ENCODE measurements at places on chromosomes 7 and 10.

GRCh38 chr10:116771959-116772585, 29.7 kb upstream of the HSPA12A start:
- DNase-seq: no peak

GRCh38 chr10:418894-419293, 270.6 kb downstream of the DIP2C start:
- DNase-seq: no peak

GRCh38 chr7:113209449-113210203, 91.3 kb upstream of the SMIM30 start:
- no peak for DNase-seq

- no peak for DNase-seq
Measured at GRCh38 chr7:93601363-93601762, 26.8 kb upstream of the CALCR start.

GRCh38 chr7:74599244-74599643, 58.3 kb upstream of the GTF2I start:
- no peak for DNase-seq

DNA sequence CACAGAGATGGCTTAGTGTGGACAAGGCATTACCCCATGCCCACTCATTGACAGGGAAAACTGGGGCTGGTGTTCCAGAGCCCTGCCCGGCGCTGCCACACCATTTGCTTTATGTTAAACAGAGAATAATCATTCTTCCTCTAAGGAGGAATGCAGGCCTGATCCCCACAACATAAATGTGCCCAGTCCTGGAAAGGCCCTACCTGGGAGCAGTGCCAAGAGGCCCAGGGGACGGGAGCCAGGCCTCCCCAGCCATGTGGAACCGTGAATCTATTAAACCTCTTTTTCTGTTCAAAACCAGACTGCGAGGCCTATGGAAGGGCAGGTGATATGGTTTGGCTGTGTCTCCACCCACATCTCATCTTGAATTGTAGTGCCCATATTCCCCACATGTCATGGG, 264.1 kb downstream of the GRID1 start:
- DNase-seq: no peak

- peak; percentile 56 for DNase-seq
Measured at GRCh38 chr10:120929166-120929565, 78.0 kb downstream of the WDR11 start.

GRCh38 chr7:105990727-105991453, 27.8 kb downstream of the CDHR3 start:
- no peak for DNase-seq

GRCh38 chr7:52502281-52502680, 533.2 kb upstream of the POM121L12 start:
- DNase-seq: no peak

DNA sequence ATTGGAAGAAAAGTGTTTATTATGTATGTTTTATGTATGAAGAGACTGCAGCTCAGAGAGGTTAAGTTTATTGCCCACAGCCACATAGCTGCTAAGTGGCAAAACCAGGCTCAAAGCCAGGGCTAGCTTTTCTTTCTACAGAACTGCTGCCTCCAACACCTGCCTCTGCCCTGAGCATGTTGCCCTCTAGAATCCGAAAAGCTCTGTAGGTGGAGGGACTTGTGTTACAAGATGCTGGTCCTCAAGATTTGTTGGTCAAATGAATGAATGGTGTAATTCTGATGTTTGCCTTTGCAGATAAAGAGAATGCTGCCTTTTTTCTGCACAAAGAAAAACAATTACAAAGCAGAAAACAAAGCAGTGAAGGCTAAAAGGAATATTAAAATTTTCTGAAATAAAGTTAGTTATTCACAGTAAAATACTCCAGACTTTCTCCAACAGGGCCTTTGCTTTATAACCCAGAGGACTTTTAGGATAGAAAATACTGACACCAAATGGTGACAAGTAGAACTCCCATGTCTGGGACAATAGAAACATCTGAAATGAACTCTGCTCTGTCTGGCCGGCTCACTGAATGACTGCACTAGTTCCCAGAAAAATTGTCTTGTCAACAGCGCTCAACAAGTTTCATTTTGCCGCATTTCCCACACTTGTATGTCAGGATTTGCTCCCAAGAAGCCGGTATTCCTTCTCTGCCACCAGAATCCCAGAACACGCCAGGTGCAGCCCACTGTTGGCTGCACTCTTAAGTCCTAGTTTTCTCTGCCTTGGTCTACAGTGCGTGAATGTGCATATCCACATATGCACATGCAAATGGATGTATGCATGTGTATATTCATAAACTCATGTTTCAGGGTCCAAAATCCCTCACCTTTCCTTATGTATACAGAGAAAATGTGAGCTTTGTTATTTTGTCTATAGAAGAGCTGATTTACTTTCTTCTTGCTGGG, 11.0 kb upstream of the DNTT start:
- DNase-seq: no peak

- no peak for DNase-seq
Measured at GRCh38 chr10:129760003-129760315, 204.1 kb downstream of the EBF3 start.

DNA sequence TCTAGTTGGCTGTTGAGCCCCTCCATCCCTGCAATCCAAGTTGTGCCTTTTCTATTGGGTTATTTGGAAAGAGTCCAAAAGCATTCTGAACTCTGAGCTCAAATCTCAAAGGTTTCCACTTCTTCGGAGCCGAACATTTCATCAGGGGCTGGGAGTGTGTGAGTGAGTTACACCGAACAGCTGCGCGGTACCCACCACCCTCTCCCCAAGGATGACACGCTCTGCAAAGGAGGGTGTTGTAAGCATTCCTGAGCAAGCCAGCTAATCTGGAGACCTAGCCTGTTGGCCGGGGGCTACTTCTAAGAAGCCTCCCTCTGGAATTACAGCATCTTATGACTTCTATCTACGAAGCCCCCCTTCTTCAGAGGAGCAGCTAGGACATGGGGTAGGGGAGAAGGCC, 270.5 kb downstream of the CREB5 start:
- DNase-seq: no peak

DNA sequence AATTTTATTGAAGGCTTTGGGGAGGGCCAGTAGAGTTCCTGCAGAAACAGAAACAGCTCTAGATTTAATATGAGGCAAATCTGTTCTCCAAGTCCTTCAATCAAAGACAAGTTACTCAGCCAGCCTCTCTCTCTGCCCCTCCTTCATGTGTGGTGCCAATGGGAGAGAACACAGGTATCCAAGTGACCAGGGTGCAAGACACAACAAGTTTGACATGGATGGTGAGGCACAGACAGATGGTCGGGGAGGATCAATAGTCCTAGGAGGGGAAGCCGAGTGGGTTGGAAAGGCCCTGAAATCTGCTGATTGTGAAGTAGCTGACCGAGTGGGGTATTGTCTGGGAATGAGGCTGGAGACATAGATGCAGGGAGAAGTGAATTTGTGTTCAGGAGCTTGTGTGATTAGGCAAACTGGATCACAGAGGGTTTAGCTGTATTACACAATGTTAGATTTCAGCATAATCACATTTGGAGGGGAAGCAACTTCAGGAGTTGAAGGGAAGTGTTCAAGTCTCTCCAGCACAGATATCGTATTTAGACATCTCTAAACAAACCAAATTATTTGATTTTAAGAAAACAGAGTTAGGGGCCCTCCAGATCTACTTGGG, 1.5 kb downstream of the GIMAP1 start:
- DNase-seq: no peak

GRCh38 chr7:44962483-44963251, 16.1 kb downstream of the MYO1G start:
- no peak for DNase-seq

GRCh38 chr7:22386865-22387264, 29.9 kb upstream of the RAPGEF5 start:
- no peak for DNase-seq

DNA sequence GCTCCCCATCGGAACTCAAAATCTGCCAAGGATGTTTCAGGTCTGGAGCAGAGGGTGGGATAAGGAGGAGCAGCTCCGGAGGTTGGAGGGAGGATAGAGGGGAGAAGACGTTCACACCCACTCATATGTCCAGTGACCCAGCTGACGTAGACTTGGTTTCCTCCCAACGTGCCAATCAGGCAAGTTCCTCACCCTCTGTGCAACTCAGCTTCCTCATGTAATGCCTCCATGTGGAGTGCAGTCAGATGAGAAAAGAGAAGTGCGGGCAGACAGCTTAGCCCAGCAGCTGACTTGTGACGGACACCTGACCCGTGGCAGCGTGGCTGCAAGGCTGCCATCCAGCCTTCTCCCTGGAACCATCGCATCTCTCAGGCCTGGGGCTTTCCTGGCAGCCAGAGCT, 86.8 kb downstream of the NPTX2 start:
- no peak for DNase-seq

GRCh38 chr7:1566687-1567048, 3.2 kb downstream of the PSMG3 start:
- no peak for DNase-seq

DNA sequence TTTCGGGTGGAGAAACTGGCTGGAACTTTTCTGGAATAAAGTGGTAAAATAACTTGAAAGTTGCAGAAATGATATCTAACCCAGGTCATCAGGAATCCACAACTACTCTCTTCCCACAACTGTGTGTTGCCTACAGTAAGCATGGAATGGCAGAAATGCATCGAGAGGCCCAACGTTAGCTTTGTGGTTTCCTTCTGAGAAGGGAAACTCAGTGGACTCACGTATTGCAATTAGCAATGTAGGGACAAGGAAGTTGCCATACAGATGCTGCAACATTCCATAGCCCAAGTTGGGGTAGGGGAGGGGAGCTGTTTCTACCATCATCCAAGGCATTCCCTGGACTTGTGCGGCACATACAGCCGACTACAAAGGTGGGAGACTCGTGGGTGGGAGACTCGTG, 1.9 kb downstream of the PON1 start:
- DNase-seq: no peak

DNA sequence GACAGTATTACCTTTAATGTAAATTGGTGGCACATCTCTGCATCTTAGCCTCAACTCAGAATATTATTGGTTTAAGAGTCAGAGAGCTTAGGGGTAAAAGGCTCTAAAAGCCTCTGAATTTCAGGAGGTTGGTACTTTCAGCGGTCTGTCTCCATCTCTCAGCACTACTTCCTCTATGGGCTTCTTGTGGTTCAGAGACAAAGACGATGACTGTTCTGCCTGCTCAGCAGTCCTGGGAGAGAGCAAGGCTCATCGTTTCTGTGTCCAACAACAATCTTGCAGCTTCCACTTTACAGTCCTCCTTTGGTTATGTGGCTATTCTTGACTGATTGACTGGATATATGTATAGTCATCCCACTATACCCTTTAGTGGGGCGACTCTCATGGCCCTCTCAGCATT, 394.7 kb downstream of the AUTS2 start:
- DNase-seq: no peak

GRCh38 chr7:26815426-26815825, 49.0 kb downstream of the SKAP2 start:
- no peak for DNase-seq

- DNase-seq: no peak
Measured at GRCh38 chr7:22723181-22723601, 3.8 kb upstream of the IL6 start.

DNA sequence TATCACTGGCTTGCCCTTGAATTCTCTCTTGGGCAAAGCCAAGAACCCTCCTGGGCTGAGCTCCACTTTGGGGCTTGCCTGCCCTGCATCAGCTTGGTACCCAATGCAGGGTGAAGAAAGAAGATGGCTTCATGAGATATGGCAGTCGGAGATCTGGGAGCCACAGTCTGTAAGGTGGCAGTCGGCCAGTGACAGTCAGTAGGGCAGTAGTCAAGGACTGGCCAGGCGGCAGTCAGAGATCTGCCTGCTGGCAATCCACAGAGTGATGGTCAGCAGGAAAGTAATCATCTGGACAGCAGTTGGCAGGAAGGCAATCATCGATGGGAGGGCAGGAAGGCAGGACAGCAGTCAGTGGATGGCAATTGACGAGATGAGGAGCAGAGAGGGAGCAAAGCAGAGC, 32.6 kb upstream of the CNNM1 start:
- no peak for DNase-seq

- no peak for DNase-seq
Measured at GRCh38 chr7:157635148-157635500, 298.3 kb downstream of the DNAJB6 start.

DNA sequence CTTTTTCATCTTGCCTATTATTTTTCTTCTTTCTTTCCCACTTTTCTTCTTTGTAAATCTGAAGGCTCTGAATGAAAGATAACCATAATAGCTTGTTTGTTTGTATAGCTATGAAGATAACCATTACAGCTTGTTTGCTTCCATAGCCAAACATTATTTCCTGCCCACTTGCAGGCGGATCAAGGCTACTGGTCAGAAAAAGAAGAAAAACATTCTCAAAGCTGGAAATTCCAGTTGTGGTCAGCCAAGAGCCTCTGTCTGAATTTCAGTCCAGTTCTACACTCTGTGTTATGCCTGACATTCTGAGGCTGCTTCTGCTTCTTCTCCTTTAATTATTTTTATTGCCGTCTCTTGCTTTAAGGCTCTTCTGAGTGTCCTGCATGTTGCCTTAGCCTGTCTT, 48.9 kb downstream of the TMEM178B start:
- DNase-seq: no peak

DNA sequence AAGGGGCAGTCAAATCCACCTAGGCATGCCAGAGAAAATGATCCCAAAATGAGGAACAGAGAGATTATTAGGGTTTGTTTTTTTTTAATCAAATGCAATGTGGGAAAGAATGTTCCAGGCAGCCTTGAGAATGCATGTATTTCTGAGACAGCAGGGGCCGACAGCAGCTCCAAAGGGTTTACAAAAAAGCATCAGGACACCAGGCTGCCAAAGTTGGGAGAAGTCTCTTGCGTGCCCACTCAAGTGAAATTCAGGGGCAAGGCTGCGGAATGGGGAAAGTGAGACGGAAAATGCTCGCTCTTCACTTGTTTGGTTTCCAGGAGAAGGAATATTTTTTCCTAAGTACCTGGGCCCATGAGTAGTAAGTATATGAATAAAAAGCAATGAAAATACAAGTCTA, 101.2 kb downstream of the USP6NL start:
- DNase-seq: no peak

GRCh38 chr10:50739618-50740292, at the start of gene ASAH2B:
ASAH2B (plus strand) TSS chr10:50739936; CDS start chr10:50745131, 5,195 bp downstream.
- DNase-seq: peak; percentile 69

DNA sequence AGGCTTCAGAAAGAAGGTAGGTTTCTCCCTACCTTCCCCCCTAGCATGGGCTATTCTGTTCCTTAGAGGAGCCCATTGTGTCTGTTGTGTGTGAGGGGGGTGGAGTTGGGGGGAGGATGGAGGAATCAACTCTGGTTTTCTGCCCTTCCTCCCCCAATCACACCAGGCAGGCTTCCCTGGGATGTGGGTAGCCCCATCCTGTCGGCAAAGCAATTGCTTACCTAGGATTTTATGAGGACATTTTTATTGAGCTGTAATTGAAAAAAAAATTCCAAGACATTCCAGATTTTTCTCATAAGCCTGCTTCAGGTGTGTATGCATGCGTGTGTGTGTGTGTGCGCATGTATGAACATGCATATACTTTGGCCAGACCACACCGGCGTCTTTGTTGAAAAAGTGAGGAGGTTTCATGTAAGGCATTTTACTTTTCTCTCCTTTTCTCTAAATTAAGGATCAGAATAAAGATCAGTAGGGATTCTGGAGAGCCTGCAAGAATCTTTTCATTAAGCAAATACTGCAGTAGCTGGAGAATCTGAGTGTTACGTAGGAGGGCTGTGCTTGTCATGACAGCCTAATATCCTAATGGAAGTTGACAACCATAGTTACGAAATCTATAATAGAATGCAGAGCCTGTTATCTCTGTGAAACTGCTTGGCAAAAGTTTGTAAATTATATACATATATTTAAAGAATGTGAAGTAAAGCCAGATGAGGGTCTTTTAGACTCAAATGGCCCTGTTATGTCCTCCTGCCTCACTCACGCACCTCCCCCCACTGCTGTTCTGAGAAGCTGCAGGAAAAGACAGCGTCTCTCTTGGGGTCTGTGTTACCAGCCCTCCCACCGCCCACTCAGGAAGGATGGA, 27.3 kb upstream of the SAMD8 start:
- no peak for DNase-seq

GRCh38 chr10:69452676-69453415, 1.6 kb downstream of the TSPAN15 start:
- DNase-seq: no peak

All from right renal cortex interstitium (tissue), 3 donors.